ENCODE measurements at places on chromosomes 7 and 10.

GRCh38 chr10:112271982-112272381 is 11.2 kb upstream of the TECTB start:
- DNase-seq = no peak

- DNase-seq = no peak
Measured at GRCh38 chr7:96093435-96093834, 228.5 kb downstream of the SLC25A13 start.

- DNase-seq = no peak
Measured at GRCh38 chr7:57437581-57437980, 12.4 kb upstream of the ZNF716 start.

DNA sequence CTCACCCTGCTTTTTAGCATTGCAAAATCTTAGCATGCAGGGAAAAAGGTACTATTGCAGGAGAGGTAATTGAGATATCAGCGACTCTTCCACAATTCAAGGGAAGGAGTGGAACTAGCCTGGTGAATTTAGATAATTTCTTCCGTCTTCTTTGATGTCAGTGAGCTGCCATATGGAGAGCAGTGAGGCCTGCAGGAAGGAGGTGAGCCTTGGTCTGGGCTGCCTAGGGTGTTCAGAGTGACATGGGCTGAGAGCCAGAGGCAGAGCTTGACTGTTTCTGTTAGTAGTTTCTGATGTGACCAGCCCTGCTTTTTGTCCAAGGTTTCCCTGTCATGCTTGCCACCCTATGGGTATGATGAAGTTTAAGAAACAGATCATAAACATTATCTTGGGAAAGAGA is 28.6 kb downstream of the KAT6B start:
- DNase-seq = no peak

DNA sequence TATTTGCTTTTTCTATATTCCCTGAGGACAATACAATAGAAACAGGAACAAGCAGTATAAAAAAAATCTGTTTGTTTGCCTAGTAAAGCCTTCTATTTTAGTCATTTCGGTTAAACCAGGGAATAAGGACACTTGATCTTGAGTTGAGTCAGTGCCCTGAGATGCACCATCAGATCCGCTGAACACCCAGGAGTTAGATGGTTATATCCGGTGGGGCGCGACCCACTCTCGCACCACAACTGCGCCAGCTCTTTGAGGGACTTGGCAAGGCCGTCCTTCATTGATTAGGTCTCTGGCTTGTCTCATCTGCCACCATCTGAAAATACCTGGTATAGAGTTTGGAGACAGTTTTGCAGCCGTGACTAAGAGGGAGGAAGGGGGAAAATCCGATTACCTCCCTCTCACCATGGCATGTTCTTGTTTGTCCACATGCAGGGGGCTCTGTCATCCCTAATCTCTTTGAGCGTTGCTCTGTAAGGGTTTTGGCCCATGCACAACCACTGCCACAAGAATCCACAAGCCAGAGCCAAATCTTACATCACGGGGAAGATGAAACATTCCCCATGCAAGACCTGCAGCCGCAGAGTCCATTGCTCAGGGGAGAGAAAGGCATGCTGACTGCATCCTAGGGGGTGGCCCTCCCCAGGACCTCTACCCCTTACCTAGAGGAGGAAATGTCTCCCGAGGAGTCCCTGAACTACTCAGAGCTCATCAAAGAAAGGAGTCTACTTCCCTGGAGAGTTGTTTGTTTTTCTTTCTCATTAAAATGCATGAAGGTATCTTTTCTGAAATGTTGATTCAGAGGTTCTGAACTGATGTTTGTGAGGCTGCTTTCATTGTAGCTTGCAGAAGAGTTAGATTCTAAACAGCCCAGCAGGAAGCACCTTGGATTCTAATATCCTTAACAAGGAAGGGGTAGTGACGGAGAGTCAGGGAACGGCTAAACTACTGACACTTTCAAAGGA is 101.6 kb upstream of the FAM171A1 start:
- no peak for DNase-seq

GRCh38 chr10:29534590-29534989 is 100.2 kb downstream of the SVIL start:
- DNase-seq = no peak

DNA sequence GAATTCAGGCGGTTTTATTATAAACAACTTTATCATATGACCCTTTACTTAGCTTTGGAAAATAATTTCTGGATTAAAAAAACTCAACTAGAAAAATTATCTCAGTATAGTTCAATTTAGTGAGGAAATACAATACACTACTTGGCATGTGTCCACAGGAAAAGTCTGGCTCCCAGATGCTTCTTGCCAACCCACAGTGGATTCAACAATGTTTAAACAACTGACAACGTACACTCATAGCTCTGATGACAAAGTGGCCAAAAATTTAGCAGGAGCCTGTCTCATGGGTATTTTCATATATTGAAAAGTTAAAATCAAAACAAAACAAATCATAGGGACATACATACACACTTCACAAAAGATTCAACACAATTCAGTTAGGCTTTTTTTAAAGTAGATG is 158.8 kb downstream of the SKAP2 start:
- DNase-seq = no peak

DNA sequence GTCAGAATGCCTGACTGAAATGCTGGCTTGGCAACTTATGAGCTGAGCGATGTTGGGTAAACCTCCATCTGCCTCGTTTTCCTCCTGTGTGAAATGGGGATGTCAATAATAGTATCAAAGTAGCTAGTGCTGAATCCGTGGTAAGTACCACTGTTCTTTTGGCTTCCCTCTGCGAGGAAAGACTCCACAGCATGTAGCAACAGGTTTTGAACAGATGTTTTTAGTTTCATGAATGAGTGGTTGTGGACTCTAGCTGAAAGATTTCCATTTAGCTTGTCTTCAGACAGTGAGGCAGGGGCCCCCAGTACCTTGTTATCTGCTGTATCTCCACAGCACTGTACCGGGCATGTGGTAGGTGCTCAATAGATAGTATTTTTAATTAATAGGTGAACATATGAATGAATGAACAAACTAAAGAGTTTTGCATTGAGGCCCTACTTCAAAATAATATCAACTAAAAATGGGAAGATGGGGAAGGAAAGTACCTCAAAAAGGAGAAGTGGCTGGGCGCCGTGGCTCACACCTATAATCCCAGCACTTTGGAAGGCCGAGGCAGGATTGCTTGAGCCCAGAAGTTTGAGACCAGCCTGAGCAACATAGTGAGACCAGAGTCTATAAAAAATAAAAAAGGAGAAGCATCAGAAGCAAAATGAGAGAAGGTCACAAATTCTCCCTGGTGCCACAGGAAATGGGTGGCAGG is 5.6 kb upstream of the DLG5 start:
- no peak for DNase-seq

DNA sequence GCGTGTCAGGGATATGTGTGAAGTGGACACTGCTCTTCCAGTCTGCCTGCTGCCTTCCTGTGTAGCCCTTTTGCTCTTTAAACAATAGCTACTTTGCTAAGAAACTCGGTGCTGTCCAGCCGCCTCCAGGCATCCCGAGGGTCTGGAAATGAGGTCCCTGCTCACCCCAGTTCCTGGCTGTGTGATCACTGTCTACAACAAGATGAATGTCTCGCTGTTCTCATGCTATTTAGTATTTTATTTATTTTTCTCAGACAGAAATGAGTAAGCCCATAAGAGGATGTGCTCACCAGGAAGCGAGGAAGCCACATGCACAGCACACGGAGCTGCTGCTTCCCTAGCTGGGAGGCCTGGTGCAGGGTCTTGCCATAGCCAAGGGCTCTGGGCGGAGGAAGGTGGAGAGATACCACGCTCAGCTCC is 167.0 kb upstream of the PITRM1 start:
- no peak for DNase-seq

DNA sequence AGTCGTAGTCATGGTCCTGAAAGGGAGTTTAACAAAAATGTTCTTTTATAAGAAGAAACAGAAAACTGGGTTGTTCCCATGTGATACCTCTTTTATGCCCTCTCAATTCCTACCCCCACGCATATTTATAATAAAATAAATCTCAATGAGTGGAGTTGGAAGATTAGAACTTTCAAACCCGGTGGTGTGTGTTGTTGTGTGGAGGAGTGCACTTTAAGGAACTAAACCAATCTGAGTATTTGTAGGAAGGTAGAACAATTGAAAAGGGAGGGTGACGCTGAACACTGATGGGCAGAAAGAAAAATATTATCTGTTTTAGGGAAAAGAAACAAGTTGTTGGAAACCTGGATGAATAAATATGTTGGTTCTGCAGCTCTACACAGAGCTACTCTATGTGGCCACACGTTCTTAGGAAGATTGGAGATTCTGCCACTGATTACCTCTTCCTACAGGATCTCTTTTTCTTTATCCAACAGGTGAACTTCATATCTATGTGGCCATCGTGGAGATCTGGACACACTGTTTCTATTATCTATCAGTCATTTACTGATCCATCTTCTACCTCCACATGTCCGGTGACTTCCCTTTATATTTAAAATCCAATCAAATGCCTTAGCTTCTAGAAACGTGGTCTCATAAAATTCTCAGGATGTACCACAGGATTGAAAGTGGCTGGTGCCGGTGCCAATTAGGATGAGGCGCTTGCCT is 13.1 kb upstream of the GATA3 start:
- DNase-seq = no peak

DNA sequence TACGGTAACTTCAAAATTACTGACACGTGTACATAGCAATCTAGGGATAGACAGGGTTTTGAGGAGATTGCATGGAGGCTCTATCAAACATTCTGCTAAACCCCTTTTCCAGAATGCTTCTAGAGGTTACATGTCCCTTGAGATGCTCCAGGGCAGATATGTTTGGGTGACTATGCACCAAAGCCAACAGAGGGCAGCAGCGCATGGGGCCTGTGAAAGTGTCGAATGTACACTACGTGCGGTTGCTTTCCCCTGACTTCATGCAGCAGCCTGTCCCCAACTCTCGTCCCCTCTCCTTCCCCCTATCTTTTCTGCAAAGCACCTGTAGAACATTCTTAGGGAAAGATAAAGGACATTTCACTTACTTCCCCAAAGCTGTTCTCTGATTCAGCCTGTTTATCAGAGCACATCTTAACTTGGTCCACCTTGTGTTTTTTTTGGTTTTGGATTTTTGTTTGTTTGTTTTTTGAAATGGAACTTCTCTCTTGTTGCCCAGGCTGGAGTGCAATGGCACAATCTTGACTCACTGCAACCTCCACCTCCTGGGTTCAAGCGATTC is 90.2 kb downstream of the UBE3C start:
- DNase-seq = peak; percentile 29

- DNase-seq = no peak
Measured at GRCh38 chr10:12628964-12629766, 279.8 kb downstream of the CAMK1D start.

DNA sequence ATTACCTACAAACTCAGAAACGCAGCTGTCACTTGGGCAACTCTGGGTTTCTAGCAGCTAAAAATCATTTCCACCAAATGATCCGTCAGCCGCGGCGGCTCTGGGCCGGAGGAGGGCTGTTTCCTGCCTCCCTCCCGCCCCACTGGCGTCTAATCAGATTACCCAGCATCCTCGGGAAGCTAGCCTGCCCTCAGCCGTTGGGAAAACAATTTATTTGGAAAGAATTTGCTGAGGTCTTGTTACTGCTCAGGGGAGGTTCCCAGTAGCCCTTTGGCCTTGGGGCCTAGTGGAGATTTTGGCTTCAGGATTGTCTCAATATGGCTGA is 65.0 kb upstream of the ADGRA1 start:
- DNase-seq = no peak

DNA sequence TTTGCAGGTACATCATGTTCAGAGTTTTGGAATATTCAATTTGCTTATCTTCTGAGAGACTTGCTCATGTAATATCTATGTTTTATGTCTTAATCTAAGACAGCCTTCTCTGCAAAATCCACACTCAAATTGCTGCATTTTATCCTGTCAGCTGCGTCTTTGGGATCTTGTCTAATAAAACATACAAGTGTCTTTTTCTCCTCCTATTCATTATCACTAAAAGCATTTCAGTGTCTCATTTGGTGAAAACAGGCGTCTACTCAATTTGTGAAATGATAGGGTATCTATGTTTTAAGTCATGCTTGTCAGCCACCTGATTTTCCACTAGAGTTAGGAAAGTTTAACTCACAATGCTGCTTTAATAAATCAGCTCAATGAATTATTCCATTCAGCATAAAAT is 112.7 kb upstream of the LRRTM3 start:
- no peak for DNase-seq

- DNase-seq = no peak
Measured at GRCh38 chr7:112086496-112087254, 119.5 kb downstream of the DOCK4 start.

DNA sequence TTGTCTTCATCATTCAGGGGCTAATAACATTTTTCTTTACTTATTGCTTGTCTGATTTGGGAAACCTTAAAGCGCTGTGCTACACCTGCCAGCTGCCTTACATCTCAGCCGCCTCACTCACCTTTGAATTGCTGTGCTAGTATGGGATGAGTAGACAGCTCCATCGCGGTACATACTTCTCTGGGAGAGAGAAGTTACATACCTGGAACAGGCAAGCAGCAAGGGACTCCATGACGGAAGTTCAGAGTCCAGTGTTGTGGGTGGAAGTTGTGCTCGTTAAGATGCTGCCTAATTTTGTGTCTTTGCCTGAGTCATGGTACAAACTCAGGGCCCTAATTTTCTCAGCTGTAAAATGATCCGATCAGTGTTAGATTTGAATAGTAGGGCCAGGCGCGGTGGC is 1.9 kb downstream of the NUB1 start:
- DNase-seq = no peak

GRCh38 chr7:129702316-129702715 is 90.8 kb downstream of the NRF1 start:
- DNase-seq = no peak

Measured in stimulated activated CD4-positive, alpha-beta T cell treated with anti-CD3 and anti-CD28 coated beads, Interleukin-4, amount 100 ng/mL, for 1 hour (primary cell).